ENCODE measurements at places on chromosomes 12 and 14.

- no peak for DNase-seq
Observed at GRCh38 chr12:106275458-106275857, 27.1 kb upstream of the TCP11L2 start.

- no peak for DNase-seq
Observed at GRCh38 chr12:114774197-114774596, 90.2 kb upstream of the TBX3 start.

GRCh38 chr12:128266541-128267130 lies 334 bp upstream of the TMEM132C start:
- no peak for DNase-seq

DNA sequence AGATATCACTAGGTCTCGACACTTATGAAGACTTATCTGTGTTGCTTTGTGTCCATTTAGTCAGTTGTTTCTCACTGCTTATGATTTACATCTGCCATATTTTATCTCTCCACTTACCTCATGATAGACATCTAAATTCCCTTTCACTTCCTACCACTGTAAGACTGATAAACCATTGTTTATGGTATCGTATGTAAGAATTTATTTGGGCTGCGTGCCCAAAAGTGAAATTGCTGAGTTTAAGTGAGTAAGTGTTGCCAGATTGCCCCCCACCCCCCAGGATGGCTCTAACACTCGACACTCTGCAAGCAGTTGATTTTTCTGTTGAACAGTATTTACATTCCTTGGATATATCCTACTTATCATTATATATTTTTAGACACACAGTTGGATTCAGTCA lies 69.9 kb upstream of the MON2 start:
- no peak for DNase-seq

GRCh38 chr14:94673781-94674231 lies 61.6 kb downstream of the SERPINA3 start:
- DNase-seq = no peak

GRCh38 chr12:100661300-100661951 lies 87.9 kb downstream of the GAS2L3 start:
- no peak for DNase-seq

- DNase-seq = no peak
Observed at GRCh38 chr14:47929334-47929733, 253.9 kb upstream of the MDGA2 start.

GRCh38 chr12:122072031-122072970 lies 6.3 kb upstream of the MLXIP start:
- DNase-seq = no peak

GRCh38 chr12:113619202-113619601 lies 147.5 kb upstream of the LHX5 start:
- DNase-seq = no peak

DNA sequence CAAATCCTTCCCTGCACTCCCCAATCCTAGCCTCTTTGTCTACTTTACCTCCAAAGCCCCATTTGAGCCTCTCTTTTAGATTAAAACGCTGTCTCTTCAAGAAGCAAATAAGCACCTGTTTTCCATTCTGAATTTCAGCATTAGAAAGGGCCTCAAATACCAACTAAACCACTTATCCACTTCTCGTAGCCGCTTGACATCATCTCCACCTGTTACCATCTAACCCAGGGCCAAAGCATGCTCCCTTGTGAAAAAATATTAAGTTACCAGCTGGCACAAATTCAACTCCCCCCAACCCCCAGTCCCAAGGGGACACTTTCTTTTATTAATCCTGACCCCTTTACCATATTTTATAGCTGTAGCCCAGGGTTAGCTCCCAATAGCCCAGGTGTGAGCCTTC lies 43.1 kb downstream of the GPHB5 start:
- DNase-seq = no peak

DNA sequence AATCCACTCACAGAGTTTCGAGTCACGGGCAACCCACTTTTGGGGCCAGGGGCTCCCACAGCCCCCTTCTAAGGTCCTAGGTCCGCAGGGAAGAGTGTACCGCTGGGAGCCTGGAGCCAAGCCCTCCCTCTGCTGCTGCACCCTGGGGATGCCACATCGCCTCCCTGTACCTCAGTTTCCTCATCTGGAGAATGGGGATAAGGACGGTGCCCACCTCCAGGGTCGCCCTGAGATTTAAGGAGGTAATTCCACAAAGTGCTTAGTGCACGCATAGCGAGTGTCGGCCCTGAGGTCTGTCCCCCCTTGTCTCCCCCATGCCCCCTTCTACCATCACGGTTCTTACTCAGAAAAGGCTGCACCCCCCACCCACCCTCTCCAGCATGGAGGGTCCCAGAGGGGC lies 35.5 kb downstream of the NCOR2 start:
- no peak for DNase-seq

GRCh38 chr12:107164392-107164791 lies 71.0 kb upstream of the CRY1 start:
- DNase-seq = no peak

- no peak for DNase-seq
Observed at GRCh38 chr12:8816448-8817050, 5.9 kb upstream of the A2ML1 start.

GRCh38 chr12:112096070-112096469 lies 12.5 kb downstream of the NAA25 start:
- DNase-seq = no peak

GRCh38 chr12:6536894-6537579 lies 2.7 kb downstream of the GAPDH start:
- no peak for DNase-seq

DNA sequence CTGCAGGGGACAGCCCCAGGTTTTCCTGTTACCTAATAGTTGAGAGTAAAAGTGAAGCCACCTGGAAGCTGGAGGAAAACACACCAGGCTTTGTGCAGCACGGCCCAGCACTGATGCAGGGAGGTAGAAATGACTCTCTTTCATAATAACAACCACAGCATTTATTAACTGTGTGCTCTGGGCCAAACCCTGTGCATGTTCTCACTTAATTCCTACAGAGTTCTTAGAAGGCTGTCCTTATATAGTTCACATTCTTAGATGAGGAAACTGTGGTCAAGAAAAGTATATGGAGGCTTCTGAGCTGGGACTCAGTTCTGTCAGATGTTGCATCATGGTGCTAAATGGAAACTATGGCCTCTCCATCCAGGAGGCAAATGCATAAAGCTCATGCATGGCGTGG lies 100.0 kb downstream of the PAPOLA start:
- no peak for DNase-seq

GRCh38 chr12:70627677-70628076 lies 9.6 kb downstream of the PTPRB start:
- no peak for DNase-seq

GRCh38 chr14:55085060-55085660 lies 33.7 kb downstream of the MAPK1IP1L start:
- no peak for DNase-seq

- DNase-seq = no peak
Observed at GRCh38 chr12:26822026-26822425, 11.0 kb downstream of the ITPR2 start.

GRCh38 chr12:97164936-97165335 lies 257.9 kb downstream of the NEDD1 start:
- DNase-seq = no peak

- DNase-seq = no peak
Observed at GRCh38 chr12:118183711-118184110, 47.8 kb downstream of the PEBP1 start.

DNA sequence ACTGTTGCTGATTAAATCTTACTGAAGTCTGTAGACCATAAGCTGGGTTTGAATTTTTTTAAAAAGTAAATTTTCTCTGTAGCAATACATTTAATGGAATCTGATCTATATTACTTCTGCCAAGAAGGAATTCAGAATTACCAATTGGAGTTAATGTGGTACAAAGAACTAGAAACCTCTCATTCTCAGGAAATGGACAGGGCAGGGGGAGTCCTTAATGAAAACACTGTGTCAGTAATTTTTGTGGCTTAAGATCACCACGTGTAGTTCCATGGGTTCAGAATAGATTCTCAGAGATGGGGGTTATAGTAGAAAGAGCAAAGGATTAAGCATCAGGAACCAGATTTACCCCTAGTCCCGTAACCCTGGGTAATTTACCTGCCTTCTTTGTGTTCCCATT lies 30.3 kb downstream of the FBXL14 start:
- no peak for DNase-seq

DNA sequence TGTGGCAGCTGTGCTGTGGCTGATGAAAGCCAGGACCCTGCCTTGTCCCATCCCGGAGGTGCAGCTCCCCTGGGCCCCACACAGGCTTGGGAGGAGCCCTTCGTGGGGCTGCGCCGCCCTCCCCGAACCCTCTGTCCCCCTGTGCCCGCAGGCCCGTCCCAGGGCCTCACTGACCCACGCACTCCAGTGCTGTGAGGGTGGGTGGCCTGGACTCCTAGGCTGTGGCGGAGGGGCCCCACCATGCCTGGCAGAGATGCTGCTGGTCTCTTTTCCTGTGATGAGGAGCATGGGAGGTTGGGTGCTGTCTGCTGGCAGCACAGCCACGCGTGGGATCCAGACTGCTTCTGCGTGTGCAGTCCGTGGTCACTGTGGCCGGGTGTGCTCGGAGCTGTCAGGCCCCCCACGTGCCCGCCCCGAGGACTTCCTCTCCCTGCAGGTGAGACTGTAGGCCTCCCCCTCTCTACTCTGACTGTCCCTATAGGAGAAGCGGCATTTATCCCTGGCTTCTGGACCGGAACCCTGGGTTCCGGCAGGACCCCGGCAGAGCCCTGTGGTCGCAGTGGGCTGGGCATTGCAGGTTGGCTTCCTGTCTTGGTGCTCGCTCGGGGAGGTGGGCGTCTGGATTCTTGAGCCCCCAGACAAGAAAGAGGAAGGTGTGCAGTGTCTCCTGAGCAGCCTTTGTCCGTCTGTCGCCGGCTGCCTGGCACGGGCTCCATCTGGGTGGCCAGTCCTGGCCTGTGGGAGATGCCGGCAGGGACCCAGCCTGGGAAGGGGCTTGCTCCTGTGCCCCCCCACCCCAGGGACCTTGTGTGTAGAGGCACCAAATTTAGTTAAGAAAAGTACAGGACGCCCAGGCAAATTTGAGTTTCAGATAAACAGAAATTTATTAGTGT lies 2.3 kb downstream of the MTA1 start:
- DNase-seq = no peak
